ENCODE measurements at places on chromosomes 12 and 14.

- DNase-seq, result peak; percentile 7
Observed at GRCh38 chr12:121581686-121582429, 1.0 kb upstream of the KDM2B start.

DNA sequence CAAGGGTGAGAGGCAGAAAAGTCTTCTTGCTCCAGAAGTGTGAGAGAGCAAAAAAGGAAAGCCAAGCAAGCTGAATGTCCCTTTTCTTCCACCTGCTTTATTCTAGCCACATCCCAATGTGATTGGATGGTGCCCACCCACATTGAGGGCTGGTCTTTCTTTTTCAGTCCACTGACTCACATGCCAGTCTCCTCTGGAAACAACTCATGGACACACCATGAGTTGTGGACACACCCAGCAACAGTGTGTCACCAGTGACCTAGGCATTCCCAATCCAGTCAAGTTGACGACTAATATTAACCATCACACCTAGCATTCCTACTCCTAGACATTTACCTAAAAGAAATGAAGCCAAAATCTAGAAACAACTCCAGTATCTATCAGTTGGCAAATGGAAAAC is 7.2 kb upstream of the DICER1 start:
- no peak for DNase-seq

DNA sequence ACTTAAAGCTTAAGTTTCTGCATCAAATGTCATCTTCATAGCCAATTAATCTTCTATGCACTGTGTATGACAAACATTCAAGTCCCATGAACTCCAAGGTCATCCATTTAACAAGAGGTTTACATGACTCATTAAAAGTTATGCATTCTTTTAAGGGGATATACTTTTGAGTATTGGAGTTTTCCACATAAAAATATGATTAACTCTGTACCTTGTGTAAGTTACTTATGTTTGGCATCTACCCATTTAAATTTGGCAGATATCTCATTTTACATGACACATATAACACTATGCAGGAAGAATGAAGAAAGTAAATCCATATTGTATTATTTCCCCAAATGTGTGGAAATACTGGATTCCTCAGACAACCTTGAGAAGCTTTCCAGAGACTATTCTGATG is 240.2 kb downstream of the PAX9 start:
- no peak for DNase-seq

GRCh38 chr12:104201238-104202001 is 14.2 kb upstream of the TXNRD1 start:
- peak; percentile 26 for DNase-seq

- peak; percentile 59 for DNase-seq
Observed at GRCh38 chr12:121791671-121792551, 1.6 kb downstream of the RHOF start.

DNA sequence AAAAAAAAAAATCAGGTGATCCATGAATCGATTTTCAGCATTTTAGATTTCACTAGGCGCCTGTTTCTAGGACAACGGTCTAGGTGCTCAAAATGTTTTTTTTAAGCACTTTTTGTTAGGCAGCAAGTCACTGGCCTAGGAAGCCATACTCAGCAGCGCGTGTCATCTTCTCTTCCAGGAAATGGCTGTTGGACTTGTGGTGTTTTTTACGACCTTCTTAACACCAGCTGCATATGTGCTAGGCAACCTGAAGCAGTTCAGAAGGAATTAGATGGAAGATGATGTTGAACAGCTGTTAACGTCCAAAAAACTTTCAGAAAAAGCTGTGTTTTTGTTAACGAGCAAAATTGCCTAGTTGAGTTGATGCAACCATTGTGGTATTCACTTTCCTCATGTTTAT is 868 bp downstream of the COX8C start:
- DNase-seq, result no peak

GRCh38 chr14:104054222-104054905 is 31.1 kb upstream of the ASPG start:
- DNase-seq, result no peak

DNA sequence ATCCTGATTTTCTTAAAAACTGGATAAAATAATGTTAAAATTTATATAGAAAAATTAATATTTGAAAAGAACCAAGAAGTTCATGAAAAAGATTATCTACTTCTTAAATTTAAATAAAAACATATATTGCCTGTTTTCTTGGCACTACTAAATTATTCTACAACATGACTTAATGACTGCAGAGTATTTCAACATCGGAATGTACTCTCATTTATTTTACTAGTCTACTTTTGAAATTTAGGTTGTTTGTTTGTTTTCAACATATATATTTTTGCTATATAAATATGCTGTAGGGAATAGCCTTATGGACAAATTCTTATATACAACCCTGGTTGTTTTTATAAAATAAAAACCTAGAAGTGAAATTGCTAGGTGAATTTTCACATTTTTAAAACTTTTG is 231.6 kb downstream of the RAD51B start:
- no peak for DNase-seq

All from stimulated activated CD4-positive, alpha-beta T cell treated with anti-CD3 and anti-CD28 coated beads, Interleukin-2, amount 100 ng/mL, for 24 hours (primary cell).